Psoas muscle (tissue), 8 donors: ENCODE measurements at places on chromosomes 2 and 18. TPM values are rescaled to one million over a fixed set of nuclear protein-coding genes. Genes with fewer than 3 reads are reported as not detected.

Gene RAB6C
- polyA plus RNA-seq, result 0.04 TPM

Gene MAIP1
- polyA plus RNA-seq, result 35.6 TPM

Gene SFT2D3
- polyA plus RNA-seq, result 2.5 TPM

Gene SLC14A1
- polyA plus RNA-seq, result 8.2 TPM

Gene HOXD10
- polyA plus RNA-seq, result not detected

Gene FBXO48
- polyA plus RNA-seq, result 0.57 TPM

Gene MAP3K19
- polyA plus RNA-seq, result not detected

Gene CNGA3
- polyA plus RNA-seq, result not detected

Gene ATG4B
- 48.3 TPM for polyA plus RNA-seq

Gene STPG4
- not detected for polyA plus RNA-seq

Gene PCARE
- 0.03 TPM for polyA plus RNA-seq
